ENCODE measurements at places on chromosomes 12 and 14.

GRCh38 chr14:56339855-56340701 lies 221.9 kb downstream of the PELI2 start:
- peak; percentile 72 for DNase-seq

GRCh38 chr14:94599656-94600004 lies 12.6 kb upstream of the SERPINA3 start:
- DNase-seq, result no peak

- peak; percentile 26 for DNase-seq
Measured at GRCh38 chr14:67285876-67286452, 44.7 kb downstream of the PALS1 start.

DNA sequence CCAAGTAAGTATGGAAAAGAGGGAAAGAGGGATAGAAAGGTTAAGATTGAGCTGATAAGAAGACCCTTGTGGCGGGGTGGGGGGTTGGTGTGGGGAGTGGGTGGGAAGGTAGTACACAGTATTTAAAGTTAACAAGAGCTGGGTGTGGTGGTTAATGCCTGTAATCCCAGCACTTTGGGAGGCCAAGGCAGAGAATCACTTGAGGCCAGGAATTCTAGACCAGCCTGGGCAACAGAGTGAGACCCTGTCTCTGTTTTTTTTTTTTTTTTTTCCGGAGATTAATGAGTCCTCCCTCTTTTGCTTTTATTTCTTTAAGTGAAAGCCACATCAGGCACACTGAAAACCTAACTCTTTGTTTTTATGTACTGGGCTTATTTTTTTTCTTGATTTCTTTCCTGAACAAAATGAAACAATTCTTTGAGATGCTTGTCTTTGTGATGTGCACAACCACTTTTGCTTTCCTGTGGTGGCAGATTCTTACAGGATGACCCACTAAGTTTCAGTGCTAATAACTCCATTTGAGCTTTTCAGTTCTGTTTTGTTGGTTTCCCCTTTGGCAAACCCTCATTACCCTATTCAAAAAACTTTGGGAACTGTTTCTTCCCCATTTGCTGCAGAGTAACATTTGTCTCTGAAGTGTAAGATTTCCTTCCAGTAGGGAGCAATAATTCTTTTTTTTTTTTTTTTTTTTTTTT lies 54.8 kb downstream of the WNK1 start:
- no peak for DNase-seq

DNA sequence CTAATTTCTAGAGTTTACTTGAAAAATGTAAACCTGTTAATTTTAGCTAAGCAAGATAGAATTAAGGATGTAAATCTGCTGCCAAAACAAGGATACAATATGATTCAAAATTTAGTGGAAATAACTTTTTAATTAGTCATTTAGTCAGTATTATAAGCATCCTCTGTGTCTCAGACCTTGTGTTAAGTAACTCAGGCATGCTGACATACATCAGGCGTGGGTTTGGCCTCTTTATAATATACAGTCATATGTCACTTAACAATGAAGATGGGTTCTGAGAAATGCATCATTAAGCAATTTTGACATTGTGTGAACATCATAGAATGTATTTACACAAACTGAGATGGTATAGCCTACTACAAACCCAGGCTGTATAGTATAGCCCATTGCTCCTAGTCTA lies 386.9 kb downstream of the ZFP36L1 start:
- no peak for DNase-seq

- DNase-seq, result no peak
Measured at GRCh38 chr12:104357421-104357952, 53.9 kb downstream of the EID3 start.

DNA sequence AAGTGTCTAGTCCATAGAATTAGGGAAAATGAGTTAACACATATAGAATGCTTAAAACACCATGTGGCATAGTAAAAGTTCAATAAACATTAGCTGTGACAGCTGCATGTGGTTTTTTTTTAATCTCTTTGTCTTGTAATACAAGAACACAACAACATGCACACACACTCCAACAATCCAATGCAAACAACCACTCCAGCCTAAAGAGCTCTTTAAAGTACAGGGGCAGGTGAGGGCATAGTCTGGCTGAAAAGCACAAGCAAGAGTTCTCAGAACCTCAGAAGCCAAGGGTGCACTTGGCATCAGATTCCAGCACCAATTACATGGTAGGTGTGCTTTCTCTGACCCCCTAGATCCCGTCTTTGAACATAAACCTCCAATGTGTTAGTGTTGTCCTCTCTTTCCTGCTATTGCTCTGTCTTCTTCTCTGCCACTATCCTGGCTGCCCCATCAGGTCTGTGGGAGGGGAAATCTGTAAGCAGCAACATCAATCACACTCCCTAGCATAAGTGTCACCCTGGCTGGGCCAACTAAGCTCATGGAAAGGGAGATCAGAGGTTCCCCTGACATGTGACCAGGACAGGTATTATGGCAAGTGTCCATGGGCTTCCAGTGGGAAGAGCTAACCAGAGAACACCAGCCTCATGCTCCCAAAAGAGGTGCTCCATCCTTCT lies 91.0 kb downstream of the SLC8A3 start:
- no peak for DNase-seq

DNA sequence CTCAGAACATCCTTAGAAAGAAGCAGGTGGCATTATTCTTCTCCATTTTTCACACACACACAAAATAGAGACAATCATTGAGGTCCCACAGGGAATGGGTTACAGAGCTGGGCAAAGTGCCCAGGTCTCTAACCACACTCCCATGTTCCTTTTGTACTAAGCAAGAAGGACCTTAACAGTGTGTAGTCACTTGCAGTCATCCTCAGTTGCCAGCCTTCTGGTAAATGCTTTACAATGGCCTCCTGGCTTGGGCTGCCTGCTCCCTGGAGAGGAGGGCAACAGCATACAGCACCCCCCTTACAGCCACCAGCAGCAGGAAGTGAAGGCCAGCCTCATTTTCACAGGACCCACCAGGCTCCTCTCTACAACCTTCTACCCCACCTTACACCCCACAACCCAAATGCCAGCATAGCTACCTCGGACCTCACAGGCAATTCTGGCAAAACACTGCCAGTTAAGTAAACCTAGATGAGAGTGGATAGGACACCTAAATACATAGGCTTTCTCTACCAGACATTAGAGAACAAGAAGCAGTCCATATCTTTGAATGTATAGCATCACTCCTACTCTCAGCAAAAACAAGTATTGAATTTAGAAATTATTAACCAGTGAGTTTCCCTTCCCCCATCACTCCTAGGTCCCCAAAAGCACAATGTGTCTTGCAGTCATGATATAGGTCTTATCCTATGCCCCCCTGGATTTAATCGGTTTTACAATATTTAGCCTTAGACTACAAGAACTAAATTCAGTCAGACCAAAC lies 88.1 kb downstream of the PPP2R5E start:
- no peak for DNase-seq

DNA sequence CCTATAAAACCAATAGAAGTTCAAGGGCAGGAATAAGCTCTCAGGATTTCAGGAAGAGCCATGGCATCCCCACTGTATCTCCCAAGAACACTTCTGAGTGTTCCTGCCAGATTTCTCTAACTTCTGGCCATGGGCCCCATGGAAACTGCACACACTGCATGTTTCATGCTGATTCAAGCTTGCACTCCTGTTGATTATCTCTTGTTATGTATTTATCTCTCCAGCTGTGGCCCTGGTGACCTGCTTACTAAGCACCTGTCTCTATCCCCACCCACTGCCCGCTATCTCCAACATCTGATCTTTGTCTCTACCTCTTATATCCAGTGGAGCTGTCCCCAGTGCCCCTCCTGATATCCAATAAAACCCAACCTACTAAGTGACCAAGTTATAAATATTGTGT lies 285.3 kb downstream of the PDZRN4 start:
- no peak for DNase-seq

GRCh38 chr12:21940549-21941505 lies at the start of gene ABCC9:
TSS of gene ABCC9 (minus strand) at chr12:21941426. CDS start at chr12:21936674, 4,752 bp downstream.
- DNase-seq, result peak; percentile 88

DNA sequence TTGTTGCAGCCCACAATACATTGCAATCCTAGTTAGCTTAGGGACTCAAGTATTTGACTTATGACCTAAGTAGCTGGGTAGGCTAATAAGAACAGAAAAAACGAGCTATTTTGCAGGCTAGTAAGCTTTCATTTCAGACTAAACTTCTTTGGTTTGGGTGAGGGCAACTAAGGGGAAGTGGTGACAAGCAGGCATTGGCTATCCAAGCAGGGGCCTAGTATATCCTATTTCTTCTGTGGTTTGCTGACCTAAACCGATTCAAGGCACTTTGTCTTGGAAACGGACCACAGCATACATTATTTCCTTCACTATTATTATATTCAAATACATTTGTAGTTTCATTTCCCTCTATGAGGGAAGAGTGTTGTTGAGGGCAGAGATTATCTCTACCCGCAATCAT lies 21.6 kb upstream of the SLC5A8 start:
- DNase-seq, result no peak

DNA sequence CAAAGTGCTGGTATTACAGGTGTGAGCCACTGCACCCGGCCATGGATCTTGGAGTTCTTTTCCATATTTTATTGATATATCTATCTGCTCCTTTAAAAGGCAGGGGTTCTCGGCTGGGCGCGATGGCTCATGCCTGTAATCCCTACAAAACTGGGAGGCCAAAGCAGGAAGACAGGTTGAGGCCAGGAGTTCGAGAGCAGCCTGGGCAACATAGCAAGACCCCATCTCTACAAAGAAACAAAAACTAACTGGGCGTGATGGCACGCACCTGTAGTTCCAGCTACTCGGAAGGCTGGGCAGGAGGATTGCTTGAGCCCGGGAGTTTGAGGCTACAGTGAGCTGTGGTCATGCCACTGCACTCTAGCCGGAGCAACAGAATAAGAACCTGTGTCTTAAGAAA lies 12.1 kb upstream of the GAPDH start:
- no peak for DNase-seq

DNA sequence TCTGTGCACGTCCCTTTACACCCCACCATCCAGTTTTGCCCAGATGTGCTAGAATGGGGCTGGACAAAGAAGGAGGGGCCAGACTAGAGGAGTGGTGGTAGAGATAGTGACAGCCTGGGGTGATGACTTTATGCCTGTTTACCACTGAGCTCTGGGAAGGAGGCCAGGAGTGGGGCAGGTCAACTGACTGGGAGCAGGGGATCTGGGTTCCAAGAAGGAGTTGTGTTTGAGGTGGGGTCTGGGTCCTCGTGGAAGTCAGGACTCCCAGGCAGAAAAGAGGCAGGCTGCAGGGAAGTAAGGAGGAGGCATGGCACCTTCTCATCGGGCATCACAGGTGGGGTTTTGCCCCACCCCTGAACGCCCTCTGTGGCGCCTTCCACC lies 315 bp downstream of the LTB4R2 start:
- DNase-seq, result no peak

- no peak for DNase-seq
Measured at GRCh38 chr12:76997011-76997780, 68.2 kb downstream of the E2F7 start.

DNA sequence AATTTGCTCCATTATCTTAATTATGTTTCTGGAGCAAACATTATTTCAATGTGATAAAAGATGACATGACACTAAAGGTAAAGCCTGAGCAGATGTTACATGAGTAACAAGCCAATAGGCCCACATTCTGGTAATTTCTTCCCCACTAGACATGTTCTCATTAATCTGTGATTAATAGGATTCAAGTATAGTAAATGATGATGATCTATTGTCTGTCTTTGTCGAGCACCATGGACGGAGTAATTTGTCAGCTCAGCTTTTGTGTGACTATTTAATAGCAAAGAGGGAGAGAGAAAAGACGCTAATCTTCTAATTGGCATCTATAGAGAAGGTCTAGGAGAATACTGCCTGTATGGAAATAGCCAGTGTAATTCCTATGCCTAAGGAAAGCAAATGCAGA lies 62.2 kb upstream of the INSM2 start:
- DNase-seq, result no peak

DNA sequence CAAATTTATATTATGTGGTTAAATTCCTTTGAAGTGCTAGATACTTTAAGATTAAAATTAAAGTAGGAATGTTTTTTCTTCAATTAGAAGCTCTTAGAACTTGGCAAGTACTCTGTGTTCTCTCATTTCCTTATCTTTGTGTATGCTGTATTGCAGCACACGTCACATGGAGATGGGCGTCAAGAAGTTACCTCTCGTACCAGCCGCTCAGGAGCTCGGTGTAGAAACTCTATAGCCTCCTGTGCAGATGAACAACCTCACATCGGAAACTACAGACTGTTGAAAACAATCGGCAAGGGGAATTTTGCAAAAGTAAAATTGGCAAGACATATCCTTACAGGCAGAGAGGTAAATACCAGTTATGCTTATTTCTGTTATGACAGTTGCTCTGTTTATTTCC lies 19.7 kb downstream of the MARK3 start:
- no peak for DNase-seq

GRCh38 chr12:116471544-116471943 lies 87.6 kb upstream of the MAP1LC3B2 start:
- peak; percentile 95 for DNase-seq

DNA sequence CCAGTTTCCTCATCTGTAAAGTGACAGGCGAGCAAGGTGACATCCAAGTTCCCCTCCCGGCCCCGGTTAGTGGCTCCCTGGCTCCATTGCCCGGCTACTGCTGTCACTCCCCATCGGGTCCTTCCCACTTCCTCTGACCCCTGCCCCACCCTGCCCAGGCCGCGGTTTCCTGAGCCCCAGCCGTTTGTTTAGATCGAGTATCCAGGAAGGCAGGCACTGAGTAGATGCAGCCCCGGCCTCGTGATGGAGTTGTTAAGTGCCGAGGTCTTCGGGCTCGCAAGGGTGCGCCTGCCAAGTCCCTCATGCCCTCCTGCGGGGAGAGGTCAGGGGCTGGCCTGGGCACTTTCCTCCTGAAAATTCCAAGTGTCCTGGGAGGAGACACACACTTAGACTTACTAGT lies 55.4 kb downstream of the TEAD4 start:
- DNase-seq, result no peak

DNA sequence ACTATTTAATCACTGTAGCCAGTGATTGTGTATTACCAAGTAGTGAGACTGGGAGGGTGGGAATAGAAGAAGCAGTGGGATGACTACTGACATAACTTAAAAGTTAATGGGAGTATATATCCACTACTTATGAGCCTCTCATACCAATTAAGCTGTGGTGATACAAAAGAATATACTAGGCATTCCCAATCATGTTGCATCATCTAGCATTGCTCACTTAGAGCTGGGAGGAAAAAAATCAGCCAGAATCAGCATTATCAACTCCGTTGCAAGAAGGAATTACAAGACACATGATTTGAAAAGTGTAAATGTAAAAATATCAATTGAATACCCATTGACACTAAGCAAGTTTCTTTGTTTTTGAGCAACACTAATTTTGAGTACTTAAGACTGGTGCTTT lies 745 bp upstream of the PPP1R36 start:
- DNase-seq, result no peak

DNA sequence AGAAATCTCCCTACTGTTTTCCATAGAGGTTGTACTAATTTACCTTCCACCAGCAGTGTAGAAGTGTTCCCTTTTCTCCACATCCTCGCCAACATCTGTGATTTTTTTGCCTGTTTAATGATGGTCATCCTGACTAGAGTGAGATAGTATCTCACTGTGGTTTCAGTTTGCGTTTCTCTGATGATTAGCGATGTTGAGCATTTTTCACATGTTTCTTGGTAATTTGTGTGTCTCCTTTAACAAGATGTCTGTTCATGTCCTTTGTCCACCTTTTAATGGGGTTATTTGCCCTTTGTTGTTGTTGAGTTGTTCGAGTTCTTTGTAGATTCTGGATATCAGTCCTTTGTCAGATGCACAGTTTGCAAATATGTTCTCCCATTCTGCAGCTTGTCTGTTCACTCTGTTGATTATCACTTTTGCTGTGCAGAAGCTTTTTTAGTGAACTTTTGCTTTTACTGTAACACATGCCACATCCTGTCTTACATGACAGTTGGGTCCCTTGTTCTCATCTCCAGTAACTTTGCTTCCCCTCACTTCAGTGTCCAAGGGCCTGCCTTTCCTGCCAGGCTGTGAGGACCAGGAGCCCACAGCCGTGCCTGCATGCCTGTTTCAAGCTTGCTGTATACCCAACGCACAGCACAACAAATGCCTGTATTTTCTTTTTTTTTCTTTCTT lies 64.9 kb downstream of the SPRING1 start:
- DNase-seq, result no peak

Measured in muscle of back (tissue), 13 donors.